ENCODE measurements at places on chromosomes 13 and 19.

DNA sequence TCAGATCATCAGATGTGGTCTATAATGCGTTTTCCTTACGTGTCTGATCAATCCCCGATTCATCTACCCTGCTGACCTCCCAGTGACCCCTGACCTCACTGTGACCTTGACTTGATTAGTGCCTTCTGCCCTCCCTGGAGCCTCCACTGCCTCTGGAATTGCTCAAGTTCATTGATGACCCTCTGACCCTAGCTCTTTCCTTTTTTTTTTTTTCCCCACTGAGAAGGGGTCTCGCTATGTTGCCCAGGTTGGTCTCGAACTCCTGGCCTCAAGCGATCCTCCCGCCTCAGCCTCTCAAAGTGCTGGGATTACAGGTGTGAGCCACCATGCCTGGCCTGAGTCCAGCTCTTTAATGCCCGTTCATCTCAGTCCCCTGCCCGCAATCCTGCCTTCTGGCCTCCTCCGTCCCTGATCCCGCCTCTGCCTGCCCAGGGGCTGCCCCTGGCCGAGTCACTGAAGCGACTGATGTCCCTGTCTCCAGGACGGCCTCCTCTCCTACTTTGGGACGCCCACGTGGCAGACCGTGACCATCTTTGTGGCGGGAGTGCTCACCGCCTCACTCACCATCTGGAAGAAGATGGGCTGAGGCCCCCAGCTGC is 4.0 kb upstream of the FTL start:
- DNase-seq: no peak

- DNase-seq: no peak
These were observed 628.7 kb downstream of the EFNB2 start for GRCh38 chr13:105906746-105907145.

DNA sequence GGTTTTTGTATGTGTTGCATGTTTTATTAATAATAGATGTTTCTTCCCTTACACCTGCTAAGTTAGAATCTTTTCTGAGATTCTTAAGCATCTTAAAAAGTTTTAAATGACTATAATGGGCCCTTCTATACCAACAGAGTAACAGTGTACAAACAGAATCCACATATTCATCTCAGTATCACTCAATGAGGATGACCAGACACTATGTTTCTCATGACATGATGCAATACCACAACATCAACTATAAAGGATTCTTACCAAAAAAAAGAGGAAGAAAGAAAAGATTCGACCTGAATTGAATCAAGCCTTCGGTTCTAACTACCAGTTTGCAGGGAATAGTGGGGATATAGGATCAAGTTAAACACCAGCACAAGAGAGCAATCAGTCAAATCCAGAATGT is 56.5 kb downstream of the INTS6 start:
- no peak for DNase-seq

- DNase-seq: no peak
These were observed 39.4 kb upstream of the RAP2A start for GRCh38 chr13:97394542-97394941.

GRCh38 chr13:105569816-105570215 is 965.6 kb downstream of the EFNB2 start:
- DNase-seq: no peak

GRCh38 chr19:17775245-17775927 is 19.6 kb upstream of the B3GNT3 start:
- DNase-seq: no peak

GRCh38 chr13:106163426-106163825 is 372.0 kb downstream of the EFNB2 start:
- DNase-seq: no peak

DNA sequence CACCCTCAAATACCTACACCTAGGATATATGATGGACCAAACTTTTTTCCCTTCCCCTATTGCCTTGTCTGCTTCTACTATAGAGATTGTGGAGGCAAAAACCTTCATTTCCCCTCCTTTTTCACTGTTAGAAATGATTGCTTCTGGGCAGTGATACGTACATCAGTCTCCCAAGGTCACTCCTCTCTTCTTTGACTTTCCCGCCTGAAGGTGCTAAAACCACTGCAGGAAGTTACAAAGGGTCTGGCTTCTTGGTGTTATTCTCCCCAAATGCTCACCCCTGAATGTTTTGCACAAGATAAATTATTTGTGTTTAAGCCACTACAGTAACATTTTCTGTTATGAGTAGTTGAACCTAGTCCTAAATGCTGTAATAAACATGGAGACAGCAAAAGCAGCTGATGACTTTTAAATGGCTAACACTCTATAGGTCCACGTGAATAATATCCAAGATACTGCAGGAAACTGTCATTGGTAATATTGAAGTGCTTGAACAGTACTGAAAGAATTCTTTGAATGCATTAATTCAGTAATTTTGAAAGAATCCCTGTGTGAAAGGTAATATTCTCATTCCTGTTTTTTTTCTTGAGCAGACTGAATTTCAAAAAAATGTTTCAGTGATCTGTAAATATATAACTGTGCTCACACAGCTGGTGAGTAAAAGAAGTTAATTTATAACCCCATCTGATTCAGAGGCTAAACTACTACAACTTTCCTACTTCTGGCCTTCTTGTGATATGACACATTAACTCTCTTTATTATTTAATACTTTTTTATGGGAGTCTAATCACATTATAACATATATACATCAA is 865.1 kb downstream of the EFNB2 start:
- DNase-seq: no peak

DNA sequence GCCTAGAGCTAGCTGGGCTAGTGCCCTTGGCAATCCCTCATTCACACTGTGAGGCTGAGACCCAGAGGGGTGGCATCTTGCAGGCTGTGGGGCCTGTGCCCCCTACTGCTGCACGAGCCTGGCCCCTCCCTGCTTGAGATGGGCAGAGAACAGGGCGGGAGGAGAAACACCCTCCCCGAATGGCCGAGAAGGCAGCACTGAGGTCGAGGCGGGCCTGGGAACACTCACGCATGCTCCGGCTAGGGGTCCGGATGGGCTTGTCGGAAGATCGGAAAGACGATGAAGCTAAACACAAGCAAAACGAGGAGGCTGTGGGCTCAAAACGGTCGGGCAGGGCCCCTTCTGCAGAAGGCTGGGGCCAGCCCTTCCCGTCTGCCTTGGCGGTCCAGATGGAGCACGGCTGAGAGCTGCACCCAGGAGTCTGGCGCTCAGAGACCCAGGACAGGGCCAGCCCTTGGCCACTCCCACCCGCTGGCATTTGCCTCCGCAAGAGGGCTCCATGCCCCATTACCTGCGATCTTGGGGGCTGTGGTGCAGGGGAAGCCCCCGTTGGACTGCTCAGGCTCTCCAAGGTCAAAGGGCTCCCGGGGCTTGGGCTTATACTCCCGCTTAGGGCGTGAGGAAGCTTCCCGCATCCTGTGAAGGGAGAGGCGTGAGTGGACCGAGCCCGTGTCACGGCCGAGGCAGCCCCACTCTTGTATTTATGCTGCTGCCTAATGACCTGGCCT is 18.9 kb downstream of the MPND start:
- no peak for DNase-seq

DNA sequence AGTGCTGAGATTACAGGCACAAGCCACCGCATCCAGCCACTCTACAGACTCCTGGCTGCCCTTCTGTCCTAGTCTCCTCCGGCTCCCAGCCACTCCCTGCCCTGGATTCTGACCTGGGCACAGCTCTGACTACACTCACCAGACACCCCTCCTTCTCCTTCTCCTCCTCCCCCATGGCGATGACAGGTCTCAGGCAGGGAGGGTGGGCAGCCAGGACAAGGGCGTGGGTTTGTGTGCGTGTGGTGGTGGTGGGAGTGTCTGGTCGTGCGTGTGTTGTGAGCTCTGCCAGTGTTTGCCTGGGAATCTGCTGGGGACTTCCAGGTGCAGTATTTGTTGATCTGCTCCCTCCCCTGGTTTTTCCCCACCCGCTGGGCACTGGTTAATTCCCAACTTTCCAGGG is 3.0 kb upstream of the NCCRP1 start:
- DNase-seq: no peak

DNA sequence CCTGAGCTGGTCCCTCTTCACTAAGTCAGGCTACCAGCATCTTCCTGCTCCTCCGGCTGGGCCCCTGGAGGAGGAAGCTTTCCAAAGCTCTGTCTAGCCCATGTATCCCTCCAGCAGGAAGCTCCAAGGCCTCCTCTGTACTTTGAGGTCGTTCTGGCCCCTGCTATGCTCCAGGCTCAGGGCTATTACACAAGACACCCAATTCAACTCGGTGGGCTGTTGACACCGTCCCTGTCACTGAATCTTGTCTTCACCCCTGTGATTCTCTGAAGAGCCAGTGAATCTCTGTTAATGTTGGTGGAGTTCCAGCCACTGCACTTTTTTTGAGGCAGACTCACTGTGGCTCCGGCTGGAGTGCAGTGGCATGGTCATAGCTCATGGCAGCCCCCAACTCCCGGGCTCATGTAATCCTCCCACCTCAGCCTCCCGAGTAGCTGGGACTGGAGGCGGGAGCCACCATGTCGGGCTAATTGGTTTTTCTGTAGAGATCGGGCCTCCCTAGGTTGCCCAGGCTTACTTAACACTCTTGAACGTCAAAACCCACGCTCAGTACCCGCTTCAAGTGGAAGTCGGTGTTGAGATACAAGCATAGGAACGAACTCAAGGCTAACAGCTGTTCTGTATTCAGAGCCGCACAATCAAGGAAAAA is 512 bp upstream of the REX1BD start:
- no peak for DNase-seq

GRCh38 chr19:58585442-58586132 is 12.5 kb upstream of the MZF1 start:
- no peak for DNase-seq

- DNase-seq: no peak
These were observed 12.2 kb downstream of the ZSCAN22 start for GRCh38 chr19:58338825-58339558.

GRCh38 chr13:30061217-30061616 is 210.8 kb upstream of the UBL3 start:
- no peak for DNase-seq

- no peak for DNase-seq
These were observed 1.7 kb upstream of the SLITRK5 start for GRCh38 chr13:87669379-87669978.

GRCh38 chr13:96403651-96404050 is 313.7 kb downstream of the HS6ST3 start:
- DNase-seq: no peak

GRCh38 chr13:51052581-51052980 is 58.5 kb downstream of the C13orf42 start:
- no peak for DNase-seq

DNA sequence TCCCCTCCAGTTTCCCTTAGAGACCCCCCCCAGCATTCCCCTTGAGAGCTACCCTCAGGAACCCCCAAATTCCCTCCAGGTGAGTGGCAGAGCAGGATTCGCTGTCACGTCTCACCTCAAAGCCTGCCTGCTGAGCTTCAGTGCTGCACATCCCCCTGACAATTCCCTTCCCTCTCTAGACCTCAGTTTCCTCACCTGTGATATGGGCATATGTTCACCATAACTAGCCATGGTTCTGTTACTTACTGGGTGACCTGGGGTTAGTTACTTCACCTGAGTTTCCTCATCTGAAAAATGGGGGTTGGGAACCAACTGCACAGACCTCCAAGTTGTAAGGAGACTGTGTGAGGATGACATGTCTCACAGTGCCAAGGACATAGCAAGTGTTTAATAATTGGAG is 75.5 kb downstream of the RYR1 start:
- DNase-seq: no peak

DNA sequence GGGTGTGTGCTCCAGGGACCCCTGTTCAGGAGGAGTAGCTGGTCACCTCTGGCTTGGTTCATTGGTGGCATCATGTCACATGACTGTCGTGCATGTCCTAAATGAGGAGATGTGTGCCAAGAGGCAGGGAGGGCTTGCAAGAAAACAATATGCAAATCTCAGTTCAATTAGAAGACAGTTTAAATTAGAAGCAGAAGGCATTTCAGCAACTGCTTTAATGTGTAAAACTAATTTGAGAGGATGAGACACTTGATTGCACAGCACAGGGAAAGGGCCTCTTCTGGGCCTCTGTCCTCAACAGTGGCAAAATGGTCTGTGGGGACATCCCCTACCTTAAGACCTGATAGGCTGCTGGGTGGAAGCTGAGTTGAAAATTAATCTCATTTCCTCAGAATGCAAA is 54.6 kb downstream of the SPATA13 start:
- DNase-seq: no peak

DNA sequence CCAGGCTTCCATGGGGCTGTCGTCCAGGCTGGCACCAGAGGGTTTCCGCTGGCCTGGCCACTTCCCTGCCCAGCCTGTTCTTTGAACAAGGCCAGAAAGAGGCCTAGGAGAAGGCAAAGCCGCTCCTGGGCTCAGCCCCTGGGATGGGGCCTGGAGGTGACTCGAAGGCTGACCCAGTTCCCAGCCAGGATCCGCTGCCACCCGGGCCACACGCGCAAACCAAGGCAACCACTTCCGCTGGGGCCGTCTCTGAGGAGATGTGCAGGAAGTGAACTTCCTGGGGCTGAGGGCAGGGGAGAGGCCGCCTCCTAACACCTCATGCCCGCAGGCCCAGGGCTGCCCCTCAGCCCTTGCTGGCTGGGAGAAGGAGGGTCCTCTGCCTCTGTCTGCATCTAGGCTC is 15.2 kb downstream of the PLEKHF1 start:
- no peak for DNase-seq

GRCh38 chr13:23578411-23579071 is 8.3 kb downstream of the TNFRSF19 start:
- peak; percentile 24 for DNase-seq

- DNase-seq: no peak
These were observed 748 bp downstream of the LHFPL6 start for GRCh38 chr13:39602277-39602613.

DNA sequence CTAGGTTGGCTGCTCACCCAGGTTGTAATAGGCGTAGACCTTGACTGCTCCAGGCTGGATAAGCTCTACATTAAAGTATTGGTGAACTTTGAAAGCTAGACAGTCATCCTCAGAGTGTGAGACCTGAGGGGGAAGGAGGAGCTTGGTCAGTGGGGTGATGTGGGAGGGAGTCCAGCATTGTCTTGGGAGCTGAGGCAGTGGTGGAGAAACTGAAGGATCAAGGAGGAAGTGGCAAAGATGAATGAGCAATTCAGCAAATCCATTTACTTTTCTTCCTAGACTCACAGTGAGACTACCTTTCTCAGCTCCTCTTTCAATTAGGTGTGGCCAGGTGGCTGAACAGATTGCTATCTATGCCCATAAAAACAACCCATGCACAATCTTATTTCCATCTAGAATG is 10.2 kb upstream of the TNFSF14 start:
- DNase-seq: no peak

DNA sequence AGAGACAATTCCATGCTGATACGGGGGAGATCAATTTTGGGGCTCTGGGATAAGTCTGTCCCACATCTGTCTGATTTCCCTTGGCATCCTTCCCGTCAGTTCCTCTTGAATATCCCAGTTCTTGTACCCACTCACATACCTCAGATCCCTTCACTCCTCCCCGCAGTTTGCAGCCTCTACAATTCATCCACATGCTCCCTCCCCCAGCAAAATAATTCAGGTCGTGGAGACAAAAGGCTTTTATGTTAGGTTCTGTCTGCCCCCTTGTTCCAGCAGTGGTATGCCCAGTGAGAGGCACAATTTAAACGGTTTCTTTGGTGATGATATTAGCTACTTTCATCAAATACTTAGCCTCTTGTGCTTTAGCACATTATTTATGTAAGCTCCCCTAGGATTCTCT is 9.6 kb downstream of the RPS16 start:
- no peak for DNase-seq
